Motor neuron (in vitro differentiated cells): ENCODE measurements at places on chromosomes 12 and 14. TPM values are rescaled to one million over a fixed set of nuclear protein-coding genes. Genes with fewer than 3 reads are reported as not detected.

The TAS2R50 gene
- total RNA-seq = 1.8 and 3.0 TPM in 2 replicates

DNA sequence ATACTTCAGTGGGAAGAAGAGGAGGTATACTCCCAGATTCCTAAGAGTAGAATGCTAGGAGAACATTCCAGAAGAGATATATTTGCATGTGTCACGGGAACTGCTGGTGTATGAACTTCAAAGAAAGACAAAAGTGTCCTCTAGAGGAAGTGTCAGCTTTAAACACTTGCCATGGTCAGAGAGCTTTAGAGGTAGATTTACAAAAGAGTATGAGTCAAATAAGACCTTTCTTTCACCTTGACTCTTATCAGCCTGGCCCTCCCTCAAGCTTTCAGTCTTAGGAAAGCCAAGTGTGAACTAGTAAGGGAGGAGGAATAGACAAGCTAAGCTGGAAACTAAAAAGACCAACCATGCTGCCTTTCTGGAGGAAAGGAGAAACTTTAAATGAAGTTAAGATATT is 34.7 kb downstream of the COX8C start:
- ATAC-seq = no peak

DNA sequence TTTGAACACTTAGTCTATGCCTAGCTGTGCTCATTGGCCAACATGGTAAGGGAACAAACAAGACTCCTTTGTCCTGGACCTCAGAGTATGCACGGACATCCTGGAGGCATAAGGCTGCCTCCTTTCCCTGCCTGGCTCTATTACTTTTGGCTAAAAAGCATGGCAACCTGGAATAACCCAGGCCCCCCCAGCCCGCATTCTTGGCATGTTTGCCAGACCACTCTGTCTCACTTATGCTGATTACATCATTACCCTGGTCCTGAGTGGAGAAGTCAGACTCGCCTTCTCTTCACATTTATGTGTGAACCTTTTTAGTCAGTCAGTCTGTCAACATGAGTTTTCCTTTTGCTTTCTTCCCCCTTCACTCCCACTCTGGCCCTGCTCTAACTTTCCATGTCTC is 58.0 kb upstream of the ELK3 start:
- ATAC-seq = no peak

DNA sequence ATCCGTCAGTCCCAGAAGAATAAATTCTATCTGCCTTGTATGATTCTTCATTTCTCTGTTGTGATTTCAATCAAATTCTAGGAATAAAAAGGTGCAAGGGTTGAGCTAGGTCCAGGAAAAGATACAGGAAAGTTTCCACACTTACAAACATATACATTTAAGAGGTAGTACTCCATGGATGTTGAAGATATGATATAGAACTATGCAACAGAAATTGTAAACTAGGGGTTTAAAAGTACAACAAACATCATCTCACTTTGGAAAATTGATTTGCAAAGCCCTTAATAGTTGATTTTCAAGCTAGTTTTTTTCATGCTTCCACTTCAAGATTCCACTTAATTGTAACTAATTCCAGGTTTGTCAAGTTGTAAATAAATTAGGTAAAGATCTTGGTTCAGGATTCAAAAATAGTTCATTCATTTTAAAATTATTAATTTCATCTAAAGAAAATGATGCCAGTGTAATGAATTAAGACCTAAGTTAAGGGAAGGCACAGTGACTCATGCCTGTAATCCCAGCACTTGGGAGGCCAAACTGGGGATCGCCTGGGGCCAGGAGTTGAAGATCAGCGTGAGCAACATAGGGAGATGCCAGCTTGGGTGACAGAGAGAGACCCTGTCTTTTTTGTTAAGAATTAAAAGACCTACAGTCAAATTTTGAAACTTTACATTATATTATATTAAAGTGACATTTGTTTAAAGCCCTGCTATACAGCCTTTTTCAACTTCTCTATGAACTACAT is at the start of gene OR6C70:
Gene OR6C70, minus strand, starts transcription at position 51 of the 742 bp plus-strand sequence. Its CDS starts 0 bp downstream, at position 51.
- no peak for ATAC-seq

DNA sequence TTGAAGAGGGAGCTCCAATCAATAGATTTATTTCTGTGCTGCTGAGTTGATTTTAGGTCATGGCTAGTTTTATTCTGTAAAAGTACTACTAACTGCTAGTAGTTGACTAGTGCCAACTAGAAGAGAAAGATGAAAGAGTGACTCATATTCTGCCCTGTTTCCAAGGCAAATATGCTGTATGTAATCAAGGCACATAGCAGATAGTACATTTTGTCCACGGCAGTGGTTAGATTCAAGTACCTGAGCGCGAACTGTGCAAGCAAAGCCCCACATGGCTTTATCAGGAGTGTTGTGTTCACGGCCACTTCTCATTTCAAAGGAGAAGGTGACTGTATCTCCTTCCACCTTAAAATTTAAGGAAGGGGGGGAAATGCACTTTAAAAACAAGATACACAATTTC is 126.8 kb downstream of the TRAFD1 start:
- no peak for ATAC-seq

The NTS gene
- total RNA-seq = 1.8 and 2.0 TPM in 2 replicates

The OAS2 gene
- 0.14 and 0.21 TPM in 2 replicates for total RNA-seq

The SLC39A9 gene
- total RNA-seq = 46.5 and 47.9 TPM in 2 replicates

GRCh38 chr14:68964300-68965093 is 14.6 kb downstream of the ACTN1 start:
- ATAC-seq = peak; percentile 15

GRCh38 chr14:54339771-54340170 is 57.0 kb upstream of the CDKN3 start:
- ATAC-seq = no peak

- no peak for ATAC-seq
Observed at GRCh38 chr14:102663440-102663839, 71.0 kb downstream of the RCOR1 start.

DNA sequence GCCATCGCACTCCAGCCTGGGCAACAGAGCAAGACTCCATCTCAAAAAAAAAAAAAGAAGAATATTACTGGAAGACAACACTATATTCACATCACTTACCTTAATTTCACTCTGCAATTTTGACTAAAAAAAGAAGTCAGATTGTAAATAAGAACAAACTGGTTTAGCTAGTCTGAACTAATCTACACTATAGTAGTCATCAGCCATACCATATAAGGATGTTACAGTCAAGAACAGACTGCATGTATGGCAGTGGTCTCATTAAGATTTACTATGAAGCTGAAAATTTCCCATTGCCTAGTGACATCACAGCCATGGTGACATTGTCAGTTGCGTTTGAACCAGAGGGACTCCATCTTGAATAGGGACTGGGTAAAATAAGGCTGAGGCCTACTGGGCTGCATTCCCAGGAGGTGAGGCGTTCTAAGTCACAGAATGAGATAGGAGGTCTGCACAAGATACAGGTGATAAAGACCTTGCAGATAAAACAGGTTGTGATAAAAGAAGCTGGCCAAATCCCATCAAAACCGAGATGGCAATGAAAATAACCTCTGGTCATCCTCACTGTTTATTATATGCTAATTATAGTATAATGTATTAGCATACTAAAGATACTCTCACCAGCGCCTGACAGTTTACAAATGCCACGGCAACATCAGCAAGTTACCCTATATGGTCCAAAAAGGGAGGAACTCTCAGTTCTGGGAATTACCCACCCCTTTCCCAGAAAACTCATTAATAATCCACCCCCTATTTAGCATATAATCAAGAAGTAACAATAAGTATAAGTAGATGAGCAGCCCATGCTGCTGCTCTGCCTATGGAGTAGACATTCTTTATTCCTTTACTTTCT is 51.2 kb downstream of the OSBPL8 start:
- ATAC-seq = peak; percentile 71

GRCh38 chr14:100130521-100130920 is 28.9 kb downstream of the DEGS2 start:
- ATAC-seq = no peak

The KCTD10 gene
- 34.6 and 40.1 TPM in 2 replicates for total RNA-seq

DNA sequence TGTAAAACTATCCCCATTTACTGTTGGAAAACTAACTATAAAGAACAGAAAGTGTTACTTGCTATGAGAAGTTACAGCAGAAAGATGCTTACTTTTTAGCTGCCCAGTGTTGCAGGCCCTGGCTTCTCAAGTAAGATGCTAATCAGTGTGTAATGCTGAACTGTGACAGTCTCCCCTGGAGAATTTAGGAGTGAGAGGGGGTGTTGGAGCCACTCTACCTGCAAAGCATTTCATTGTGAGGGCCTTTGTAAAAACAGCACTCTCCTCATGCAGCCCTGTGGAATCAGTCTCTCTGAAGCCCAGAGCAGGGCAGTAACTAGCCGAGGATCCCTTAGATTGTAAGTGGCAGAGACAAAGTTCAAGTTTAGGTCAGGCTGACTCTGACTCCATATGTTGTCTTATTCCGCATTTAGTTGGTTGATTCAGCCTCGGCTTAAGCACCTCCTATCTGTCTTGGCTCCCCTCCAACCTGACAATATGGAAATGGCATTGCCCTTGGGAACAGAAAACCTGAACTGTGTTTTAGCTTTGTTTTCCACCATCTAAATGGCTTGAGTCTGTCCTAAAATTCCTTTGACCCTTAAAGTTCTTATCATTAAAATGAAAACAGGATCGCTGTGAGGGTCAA is 141.3 kb downstream of the PRKCH start:
- peak; percentile 94 for ATAC-seq

The LRRC74A gene
- total RNA-seq = not detected in 2 replicates

The ASIC1 gene
- total RNA-seq = 9.3 and 10.6 TPM in 2 replicates

The OTUB2 gene
- total RNA-seq = 2.7 and 4.0 TPM in 2 replicates

The ARMH4 gene
- total RNA-seq = 0.45 and 0.53 TPM in 2 replicates

The GALNT8 gene
- total RNA-seq = 0.09 and 1.7 TPM in 2 replicates

GRCh38 chr12:26179826-26180225 is 15.5 kb upstream of the SSPN start:
- ATAC-seq = no peak

- no peak for ATAC-seq
Observed at GRCh38 chr12:77537663-77538062, 293.0 kb upstream of the NAV3 start.

DNA sequence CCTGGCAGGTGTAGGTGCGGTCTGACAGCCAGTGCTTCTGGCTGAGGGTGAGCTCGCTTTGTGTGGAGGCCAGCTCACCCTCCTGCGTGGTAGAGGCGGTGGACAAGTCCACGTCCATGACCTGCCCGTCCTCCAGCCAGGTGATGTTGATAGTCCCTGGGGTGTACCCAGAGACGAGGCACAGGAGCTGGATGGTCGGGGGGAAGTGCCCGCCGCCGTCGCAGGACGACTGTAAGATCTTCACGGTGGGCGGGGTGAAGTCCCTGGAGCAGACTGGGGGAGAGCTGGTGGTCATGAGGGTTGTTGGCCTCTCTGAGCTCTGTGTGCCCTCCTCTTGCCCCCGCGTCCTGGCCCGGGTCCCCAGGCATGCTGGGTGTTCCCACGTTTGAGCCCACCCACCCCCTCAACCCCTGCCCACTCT is 74.6 kb downstream of the TMEM121 start:
- no peak for ATAC-seq

- no peak for ATAC-seq
Observed at GRCh38 chr12:75482646-75483045, 2.1 kb downstream of the GLIPR1 start.

The KCNMB4 gene
- 7.6 and 7.8 TPM in 2 replicates for total RNA-seq

The DMAC2L gene
- total RNA-seq = 11.4 and 13.4 TPM in 2 replicates

GRCh38 chr12:50751948-50752721 is 11.8 kb upstream of the ATF1 start:
- ATAC-seq = peak; percentile 92

DNA sequence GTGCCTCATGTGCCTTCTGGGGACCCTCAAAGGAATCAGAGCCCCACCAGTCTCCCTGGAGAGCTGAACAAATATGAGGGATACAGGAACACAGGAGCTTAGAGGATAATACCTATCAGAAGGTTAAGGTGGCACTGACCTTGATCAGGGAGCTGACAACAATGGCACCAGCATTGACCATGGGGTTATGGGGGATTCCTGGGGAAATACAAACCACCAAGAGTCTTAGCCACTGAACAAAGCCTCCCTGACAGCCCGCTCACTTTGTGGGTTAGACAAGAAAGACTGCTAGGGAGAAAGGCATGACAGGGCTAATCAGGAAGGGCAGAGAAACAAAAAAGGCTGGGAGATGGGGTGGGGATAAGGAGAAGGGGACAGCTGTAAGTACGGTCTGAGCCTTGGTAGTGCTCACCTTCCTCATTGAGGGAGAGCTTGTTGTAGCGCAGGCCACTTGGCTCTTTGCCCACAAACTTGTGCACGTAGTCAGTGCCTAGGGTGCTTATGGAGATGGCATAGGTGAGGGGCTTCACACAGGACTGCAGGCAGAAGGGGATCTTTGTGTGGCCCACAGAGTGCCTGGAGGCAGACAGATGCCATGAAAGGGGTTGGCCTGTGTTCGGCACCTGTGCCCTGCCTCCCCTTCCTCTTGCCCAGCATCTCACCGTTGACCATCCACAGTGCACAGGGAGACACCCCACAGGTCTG is 9.3 kb downstream of the SPRYD4 start:
- no peak for ATAC-seq

DNA sequence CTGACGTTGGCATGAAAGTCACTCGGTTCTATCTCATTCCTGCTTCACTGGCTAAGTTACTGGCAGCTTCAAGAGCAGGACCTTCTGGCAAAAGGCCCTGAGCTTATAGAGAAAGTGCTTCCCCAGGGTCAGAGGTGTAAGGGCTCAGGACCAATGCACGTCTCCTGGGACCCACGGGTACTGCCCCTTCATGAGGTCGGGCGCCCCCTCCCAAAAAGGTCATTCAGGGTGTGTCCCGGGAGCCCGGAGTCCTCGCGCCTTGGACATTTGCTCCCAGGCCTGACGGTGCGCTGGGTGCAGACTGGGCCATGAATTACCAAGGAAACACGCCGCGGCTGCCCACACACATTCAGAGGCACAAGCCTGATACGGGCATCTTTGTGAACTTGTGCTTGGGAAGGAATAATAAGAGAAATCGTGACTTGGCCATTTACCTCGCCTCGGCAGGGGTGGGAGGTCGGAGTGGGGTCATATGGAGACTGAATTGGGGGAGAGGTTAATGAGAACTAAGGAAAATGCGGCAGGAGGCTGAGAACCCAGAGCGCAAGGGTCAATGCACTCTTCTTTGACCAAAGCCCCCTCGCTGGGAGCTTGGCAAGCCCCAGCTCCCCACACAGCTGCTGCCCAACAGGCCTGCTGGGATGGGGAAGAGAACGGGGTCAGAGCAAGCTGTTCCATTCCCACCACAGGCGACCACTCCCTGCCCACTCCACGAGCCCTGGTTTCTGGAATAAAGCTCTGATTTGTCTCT is 15.7 kb upstream of the SLC6A12 start:
- ATAC-seq = no peak

The SIRT4 gene
- 6.1 and 7.4 TPM in 2 replicates for total RNA-seq
